Body of pancreas (tissue), 4 donors: ENCODE measurements at places on chromosomes 1 and 21.

GRCh38 chr1:115214098-115214497, 124.0 kb downstream of the NGF start:
- DNase-seq, result no peak

DNA sequence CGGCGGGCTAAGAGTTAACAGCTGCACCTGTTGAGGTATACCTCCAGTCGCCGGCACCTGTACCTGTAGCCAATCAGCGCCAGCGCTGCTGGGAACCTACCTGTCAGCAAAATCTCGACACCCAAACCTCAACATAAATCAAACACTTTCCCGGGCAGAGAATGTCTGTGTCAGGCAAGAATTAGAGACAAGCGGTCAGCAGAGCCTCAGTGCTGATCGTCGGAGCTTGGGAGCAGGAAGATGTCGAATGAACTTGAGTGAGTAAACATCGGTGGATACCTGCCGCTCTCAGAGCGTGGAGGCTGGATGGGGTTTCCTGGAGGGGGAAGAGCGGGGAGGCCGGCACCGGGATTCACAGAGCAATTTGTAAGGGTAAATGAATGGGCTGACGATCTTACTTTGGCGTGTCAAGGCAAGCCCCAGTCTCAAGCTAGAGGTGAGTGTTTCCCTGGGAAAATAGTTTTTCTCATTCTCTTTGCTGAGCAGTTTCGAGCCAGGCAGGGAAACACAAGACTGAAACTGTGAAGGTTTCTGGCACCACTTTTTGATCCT, at the start of gene GRHL3:
Gene GRHL3, plus strand, starts transcription at position 46 of the 552 bp plus-strand sequence. Its CDS starts 195 bp downstream, at position 241.
- peak; percentile 55 for DNase-seq

DNA sequence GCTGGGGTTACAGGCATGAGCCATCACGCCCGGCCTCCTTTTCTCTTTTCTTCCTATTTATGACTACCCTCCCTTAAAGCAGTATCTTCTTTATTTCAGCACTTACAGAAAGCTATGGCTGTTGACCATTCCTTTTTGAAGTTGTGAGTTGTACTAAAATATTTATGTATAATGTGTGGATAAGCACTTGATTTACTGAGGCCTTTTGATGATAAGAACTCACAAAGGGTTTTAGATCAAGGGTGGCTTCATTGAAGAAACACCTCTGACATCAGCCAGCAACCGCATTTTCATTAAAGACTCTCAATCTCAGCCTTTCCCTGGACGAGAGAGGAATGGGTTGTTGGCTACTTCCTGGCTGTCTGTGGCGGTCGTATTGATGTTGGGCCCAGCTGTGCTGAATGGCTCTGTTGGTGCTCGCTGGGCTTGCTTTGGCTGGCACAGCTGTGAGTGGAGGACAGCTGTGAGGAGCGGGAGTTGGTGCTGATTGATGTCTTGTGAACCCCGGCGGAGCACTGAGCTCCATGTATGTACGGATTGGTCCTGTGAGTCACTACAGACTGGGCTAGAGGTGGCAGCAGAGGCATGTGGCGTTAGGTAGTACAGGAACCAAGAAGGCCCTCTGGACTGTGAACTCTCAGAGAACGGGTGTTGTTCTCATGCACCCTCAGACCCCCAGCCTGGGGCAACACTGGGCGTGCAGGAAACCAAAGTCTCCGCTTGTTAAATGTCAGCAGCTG, 208.8 kb downstream of the KIF26B start:
- no peak for DNase-seq

GRCh38 chr21:30117631-30118030, 49.0 kb downstream of the CLDN17 start:
- DNase-seq, result no peak

DNA sequence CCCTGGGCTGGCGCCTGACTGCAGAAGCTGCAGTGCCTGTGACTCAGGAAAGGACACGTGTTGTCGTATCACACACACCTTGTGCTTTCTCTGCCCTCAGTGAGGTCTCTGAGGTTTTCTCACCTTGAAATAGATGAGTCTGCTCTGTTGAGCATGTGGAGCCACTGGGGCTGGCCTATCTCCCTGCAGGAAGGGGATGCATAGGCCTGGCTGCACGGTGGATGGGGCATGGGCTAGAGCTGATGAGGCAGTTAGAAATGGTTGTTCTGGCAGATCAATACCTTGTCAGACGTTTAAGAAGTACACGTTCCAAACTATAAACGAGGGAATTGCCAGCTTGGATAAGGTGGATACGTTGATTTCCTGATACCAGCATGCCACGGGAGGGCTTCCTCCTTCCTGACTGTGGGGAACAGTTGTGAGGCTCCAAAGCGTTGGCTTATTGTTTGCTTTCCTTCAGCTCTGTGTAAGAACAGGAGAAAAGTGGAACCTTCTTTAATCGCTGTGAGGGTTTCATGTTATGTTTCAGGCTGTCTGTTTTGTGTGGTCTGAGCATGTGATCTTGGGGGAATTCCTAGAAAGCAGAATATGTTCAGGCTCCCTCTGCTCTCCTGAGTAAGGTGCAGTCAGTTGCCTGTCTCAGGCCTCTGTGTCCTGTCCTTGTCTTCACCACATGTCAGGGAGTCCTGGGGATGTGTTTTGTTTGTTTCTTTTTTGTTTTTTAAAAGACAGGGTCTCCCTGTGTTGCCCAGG, 44.8 kb downstream of the PCNT start:
- no peak for DNase-seq

DNA sequence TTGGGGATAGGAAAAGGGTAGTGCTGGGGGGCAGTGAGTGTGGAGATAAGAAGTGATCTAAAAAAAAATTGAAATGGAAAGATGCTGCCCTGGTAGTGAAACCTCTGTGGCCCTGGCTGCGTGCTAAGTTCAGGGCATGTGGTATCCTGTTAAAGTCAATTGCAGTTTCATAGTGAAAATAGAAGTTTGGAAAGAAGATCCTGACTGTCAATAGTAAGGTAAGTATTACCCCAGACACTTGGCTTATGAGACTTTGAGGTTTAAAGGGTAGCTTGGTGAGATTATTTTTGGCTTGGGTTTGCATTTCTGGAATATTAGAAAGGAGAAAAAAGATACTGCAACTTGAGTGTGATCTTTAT, 6.8 kb downstream of the ARID1A start:
- no peak for DNase-seq

DNA sequence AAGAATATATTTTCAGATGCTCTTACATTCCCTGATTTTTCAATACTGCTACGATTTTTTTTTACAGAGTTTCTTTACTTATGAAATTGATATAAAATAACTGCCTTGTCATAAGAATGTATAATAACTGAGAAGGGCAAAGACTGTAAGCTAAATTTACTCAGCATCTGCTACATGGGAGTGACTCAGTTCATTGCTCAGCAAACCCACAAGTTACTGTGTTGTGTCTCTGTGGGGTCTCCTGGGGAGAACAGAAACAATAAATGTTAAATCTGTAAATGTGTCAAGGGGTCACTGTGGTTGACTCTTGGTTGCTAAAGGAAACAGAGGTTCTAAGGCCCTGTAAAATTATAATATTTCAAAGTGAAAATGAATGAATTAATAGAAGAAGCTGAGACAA, 210.3 kb upstream of the CACYBP start:
- no peak for DNase-seq

DNA sequence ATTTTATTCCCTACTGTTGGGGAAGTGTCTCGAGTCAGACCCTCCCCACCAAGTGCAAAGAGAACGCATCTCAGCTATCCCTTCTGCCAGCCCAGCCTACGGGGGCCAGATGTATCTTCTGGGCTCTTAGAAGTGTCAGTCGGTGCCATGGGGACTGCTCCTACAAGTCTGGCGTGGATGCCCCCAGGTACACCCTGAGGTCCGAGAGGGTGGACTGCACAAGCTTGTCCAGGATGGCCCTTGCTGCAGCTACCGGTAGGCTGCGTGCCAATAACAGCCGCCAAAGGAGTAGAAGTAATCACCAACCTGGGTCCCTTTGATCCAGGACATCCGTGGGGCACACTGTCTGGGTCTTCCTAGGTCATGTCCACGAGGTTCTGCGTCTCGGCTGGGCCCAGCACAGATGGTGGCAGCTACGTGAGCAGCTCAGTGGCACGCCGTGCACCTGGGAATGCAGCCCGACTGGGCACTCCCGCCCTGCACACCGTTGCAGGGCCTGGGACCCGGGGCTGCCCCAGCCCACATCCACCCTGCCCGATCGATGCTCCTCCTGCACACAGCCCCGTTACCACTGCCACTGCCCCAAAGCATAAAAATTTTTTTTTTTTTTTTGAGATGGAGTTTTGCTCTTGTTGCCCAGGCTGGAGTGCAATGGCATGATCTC, 8.8 kb upstream of the SSU72 start:
- DNase-seq, result no peak

DNA sequence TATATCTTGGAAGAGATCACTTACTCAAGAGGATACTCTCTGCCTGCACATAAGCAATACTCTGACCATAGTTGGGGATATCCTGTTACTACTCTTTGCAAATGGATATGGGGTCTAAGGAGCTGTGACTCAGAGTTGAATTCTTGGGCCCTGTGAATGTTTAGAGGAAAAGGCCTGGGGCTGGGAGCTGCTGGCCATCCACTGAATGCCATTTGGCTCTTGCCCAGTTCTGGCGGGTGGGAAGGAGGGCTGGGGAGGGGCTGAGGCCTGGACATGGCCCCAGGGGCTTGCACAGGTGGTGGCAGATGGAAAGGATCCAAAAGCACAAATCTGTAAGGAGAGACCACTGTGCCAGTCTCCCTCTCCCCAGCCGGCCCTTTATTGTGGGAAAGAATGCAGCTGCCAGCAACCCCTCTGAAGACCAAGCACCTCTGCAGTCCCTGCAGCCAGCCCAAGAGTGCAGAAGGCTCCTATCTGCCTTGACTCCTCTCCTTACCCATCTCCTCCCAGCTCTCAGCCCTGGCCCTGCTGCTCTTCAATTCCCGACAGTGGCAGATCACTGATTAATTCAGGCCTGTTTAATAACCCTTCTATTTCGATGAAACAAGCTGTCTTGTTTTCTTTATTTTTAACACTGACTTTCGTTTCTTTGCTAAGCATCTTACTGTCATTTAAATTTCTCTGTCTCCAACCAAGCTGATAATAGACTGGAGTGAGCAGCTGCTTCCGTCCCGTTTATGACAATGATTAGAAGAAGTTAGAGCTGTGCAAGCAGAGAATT, 12.1 kb downstream of the PLXNA2 start:
- peak; percentile 81 for DNase-seq

DNA sequence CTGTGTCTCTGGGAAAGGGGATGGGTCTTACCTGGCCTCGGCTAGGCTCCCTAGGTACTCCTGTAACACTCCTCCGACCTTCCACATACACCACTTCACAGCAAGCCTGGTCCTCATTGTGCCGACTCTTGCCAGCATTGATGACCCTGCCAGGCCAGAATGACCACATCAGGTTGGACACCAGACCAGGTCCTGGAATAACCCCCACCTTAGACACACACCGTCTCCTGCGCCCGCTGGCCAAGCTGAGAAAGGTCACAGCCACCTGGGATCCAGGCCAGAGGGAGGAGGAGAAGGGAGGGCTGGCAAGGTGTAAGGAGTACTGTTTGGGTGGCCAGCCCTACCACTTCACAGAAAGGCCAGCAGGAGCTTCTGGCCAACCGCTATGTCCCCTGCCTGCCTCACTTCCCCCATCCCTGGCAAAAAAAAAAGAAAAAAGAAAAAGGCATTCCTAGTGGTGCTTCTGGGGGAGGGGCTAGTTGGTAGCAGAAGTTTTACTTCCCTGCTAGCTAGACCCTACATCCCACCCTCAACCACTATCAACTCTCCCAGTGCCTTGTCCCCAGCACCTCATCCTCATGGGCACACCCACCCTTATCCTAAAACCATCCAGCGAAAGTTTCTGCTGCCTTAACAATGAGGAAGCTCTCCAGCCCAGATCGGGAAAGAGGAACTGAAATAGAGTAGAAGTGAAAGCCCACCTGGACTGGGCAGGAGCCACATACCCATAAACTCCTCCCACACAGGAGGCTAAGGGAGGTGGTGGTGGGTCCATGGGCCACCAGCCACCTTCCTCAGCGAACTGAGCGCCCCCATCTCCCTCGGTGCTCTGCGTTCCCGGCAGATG, 1.4 kb downstream of the PPM1J start:
- peak; percentile 65 for DNase-seq

GRCh38 chr1:167524651-167525050, 6.3 kb upstream of the CD247 start:
- DNase-seq, result no peak

DNA sequence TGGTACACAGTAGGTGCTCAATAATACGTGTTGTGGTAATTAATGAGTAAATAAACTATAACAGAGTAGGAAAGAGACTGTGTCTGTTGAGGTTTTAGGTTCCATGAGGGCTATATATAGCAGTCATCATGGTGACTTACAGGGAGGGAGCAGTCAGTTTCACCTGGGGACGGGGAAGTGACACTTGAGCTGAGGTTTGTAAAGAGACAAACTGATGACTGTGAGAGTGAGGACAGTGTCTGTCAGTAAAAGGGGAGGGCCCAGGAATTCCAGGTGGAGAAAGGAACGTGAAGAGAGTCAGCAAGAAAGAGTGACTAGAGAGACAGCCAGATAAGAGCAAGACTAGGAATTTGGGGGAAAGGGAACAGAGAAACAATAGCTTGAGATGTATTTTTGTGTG, 30.2 kb downstream of the ABCA4 start:
- no peak for DNase-seq

DNA sequence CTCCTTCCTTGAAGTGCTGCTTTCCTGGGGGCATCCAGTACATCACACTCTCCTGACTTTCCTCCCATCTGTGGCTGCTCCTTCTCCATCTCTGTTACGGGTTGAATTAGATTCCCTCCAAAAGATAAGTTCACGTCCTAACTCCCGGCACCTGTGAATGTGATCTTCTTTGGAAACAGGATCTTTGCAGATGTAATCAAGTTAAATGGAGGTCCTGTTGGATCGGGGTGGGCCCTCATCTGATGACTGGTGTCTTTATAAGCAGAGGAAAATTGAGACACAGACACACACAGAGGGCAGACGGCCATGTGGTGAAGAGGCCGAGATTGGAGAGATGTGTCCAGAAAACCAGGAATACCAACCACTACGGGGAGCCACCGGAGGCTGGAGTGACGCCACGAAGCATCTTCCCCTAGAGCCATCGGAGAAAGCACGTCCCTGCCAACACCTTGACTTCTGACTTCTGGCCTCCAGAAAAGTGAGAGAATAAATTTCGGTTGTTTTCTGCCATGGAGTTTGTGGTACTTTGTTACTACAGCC, 36.0 kb downstream of the ZBTB18 start:
- no peak for DNase-seq
